ENCODE measurements at places on chromosomes 6 and 20.

DNA sequence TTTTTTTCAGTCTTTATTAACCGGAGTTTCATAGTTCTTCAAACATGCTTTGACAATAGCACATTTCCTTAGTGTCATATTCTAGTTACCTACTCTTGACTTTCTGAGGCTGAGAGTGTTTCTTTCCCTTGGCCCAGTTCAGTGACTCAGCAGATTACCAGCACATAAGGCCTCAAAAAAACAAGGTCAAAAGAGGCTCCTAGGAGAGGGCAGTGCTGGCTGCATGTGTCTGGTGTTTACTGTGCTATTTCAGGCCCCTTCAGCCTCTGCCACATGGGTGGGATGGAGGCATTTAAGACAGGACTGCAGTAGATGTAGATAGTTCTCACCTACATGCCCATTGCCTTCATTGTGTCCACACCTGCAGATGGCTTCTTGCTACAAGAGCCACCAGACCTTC is 198.2 kb upstream of the SSTR4 start:
- no peak for ATAC-seq

- no peak for ATAC-seq
Observed at GRCh38 chr6:39568896-39569295, 156.3 kb downstream of the KIF6 start.

- peak; percentile 71 for ATAC-seq
Observed at GRCh38 chr6:97524811-97525210, 241.8 kb upstream of the MMS22L start.

DNA sequence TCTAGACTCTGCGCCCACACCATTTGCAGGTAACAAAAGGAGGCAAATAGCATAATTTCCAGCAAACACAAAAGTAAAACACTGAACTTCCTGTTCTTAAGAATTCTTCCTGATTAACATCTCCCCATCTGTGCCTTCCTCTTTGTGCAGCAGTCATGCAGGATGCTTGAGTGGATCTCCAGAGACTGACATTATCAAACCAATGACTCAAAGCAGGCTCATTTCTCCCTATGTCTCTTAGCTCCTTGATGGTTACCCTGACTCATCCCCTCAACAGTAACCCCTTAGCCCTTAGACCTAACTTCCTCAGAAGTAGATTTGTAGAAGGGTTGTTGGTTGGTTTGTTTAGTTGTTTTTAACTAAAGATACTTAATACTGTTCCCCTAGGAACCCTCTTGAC is 137.0 kb upstream of the RIN2 start:
- no peak for ATAC-seq

DNA sequence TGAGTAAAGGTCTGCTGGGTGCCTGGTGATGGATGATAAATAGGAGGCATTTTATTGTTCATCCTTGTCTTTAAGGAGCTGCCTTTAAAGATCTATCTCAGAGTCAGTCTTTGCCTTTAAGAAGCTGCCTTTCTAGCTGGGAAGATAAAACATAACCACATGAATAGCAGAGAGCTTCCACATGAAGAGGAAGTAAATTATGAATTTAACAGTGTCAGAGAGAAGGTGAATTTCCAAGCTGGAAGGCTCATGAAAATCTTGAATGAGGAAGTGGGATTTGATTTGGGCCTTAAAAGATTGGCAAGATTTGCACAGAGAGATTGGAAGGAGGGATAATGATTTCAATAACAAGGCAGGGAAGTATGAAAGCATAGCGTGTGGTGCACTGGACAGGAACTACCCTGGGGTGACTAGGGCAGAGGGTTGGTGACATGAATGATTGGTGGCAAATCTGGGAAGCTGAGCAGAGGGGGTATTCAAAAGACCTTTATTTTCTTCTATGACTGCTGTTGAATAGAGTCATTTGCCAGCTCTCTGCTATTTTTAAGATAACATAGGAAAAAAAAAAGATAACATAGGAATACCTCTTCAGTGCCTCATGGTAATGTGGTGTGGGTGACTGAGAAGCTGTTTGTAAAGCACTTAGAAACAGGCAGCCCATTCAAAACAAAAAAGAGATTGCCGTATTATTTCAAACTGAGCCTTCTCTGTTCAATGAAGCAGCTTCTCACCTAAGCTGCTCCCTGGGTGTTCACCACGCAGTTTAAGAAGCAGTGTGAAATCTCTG is 591.6 kb downstream of the PKHD1 start:
- peak; percentile 57 for ATAC-seq

DNA sequence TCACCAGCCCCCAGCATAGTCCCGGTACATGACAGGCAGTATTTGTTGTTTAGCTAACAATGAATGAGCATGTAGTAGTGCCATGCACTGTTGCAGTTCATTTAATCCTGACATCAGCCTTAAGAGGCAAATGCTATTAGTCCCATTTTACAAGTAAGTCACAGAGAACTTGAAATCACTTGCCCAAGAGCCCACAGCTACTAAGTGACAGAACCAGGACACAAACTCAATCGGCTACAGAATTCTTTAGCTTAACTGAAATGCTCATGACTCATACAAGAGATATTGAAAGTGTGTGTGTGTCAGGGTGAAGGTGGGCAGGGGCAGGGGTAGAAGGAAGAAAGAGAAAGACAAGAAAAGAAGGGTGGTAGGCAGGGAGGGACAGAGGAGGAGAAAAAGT is 52.7 kb downstream of the UNC5CL start:
- ATAC-seq: no peak

- peak; percentile 33 for ATAC-seq
Observed at GRCh38 chr6:5850848-5851255, 155.9 kb downstream of the NRN1 start.

- peak; percentile 60 for ATAC-seq
Observed at GRCh38 chr6:56806368-56806767, 148.5 kb upstream of the BEND6 start.

DNA sequence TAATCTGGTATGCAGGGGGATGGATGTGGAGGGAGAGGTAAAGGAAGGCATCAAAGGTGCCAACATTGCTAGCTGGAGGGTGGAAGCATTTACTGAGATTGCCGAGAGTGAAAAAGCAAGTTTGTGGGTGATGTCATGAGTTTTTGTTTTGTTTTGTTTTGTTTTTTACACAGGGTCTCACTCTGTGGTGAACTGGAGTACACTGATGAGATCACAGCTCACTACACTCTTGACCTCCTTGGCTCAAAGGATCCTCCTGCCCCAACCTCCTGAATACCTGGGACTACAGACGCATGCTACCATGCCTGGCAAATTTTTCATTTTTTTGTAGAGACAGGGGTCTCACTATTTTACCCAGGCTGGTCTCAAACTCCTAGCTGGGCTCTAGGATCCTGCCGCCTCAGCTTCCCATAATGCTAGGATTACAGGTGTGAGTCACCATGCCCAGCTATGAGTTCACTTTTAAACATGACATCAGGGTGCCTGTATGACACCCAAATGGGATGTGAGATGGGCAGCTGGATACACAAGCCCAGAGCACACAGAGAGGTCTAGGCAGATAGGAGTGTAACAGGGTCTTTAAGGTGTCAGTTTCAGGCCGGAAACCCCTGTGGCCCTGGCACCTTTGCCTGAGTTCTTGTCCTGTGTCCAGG is 35.1 kb upstream of the HMGA1 start:
- ATAC-seq: peak; percentile 26

DNA sequence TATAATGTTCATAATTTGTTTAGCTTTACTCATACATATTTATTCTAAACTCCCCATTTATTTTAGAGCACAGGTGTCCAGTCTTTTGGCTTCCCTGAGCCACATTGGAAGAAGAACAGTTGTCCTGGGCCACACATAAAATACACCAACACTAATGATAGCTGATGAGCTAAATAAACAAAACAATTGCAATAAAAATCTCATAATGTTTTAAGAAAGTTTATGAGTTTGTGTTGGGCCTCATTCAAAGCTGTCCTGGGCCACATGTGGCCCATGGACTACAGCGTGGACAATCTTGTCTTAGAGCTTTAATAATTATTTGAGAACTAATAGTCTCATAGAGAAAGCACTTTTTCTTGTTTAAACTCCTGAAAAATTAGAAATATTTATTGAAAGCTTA is 131.3 kb downstream of the MYO6 start:
- no peak for ATAC-seq

DNA sequence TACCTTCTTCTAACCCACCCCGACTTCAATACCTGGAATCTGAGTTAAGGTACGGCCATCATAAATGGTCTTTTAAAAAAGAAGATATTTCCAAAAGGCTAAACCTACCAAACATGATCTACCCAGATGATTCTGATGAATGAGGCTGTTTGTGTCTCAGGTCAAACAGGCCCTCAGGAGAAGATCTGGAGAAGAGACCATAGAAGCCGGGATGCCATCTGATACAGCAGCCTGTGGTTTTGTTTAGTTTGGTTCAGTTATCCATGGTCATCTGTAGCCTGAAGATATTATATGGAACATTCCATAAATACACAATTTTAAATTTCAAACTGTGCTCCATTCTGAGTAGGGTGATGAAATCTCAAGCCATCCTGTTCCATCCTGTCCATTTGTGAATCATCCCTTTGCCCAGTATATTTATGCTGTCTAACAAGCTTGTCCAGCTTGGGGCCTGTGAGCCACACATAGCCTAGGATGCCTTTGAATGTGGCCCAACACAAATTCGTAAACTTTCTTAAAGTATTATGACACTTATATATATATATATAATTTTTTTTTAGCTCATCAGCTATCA is 4.0 kb upstream of the CAP2 start:
- no peak for ATAC-seq

DNA sequence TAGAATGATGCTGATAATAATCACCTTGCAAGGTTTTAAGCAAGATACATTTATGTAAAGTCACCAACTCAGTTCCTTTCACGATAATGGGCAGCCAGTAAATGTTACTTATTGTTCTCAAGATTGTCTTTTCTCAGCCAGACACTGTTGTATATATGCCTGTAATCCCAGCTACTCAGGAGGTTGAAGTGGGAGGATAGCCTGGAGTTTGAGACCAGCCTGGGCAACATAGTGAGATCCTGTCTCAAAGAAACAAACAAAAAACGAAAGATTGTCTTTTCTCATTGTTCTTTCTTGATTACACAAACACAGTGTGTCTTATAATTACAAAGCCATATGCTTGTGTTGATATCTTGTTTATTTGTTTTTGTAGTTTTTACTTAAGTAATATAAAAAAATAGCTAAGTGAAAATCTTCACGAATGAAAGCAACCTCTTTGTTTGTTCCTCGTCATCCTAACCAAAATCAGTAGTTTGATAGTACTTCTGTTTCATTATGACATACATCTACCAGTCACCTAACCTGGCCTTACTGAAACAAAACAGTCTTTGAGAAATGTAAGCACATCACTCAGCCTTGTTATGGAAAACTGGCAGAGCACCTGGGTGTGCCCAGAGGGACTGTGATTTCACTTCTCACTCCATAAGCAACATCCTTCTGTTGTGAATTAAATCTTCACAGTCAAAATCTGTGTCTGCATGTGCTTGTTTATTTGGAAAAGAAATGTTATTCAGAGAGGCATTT is 436.2 kb upstream of the SOX4 start:
- ATAC-seq: no peak

DNA sequence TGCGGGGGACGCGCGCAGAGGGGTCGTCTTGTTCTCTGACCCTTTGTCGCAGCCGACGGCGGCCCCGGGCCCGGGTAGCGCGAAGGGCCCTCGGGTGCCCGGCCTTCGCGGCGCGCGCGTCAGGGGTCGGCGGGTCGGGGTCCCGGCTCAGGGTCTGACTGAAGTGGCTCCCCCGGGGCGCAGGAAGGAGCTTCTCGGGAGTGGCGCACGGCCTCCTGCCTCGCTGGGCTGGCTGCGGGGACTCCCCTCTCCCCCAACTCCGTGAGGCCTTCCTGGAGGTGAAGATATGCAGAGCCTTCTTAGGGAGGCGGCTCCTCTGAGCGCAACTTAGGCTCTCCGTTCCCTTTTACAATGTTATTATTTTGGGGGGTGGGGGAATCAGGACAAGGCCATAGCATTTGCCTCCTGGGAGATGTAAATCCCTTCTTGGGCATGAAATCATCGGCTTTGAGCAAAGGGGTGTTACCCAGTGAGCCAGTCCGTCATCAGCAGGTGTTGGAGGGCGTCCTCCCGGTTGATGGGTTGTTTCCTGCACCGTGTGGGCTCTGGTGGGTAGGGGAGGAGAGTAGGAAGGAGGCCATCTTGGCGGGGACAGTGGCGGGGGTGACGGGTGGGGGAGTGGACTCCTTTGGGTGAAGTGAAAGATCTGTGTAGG is 523 bp downstream of the CDS2 start:
- peak; percentile 42 for ATAC-seq

DNA sequence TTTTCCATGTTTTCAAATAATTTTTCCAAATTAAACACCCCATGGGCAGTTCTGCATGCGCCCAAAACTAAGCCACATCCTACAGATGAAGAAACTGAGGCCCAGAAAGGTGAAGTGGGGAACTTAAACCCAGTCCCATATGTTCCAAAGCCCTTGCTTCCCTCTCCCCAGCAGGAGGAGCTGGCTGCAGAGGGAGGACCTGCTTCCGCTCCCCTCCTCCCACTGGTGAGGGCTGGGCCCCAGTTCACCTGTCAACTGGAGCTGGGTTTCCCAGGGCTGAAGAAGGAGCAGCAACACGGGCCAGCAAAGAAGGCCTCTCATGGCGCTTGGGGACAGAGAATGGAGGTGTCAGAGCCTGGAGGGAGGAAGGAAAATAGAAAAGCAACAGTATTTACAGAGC is 1.4 kb upstream of the RBPJL start:
- ATAC-seq: no peak

- no peak for ATAC-seq
Observed at GRCh38 chr6:5898563-5898962, 108.2 kb downstream of the NRN1 start.

Data from motor neuron (in vitro differentiated cells).